ENCODE measurements at places on chromosomes 16 and 17. TPM values are rescaled to one million over a fixed set of nuclear protein-coding genes. Genes with fewer than 3 reads are reported as not detected.
A peak's percentile ranks its signal among the peaks of the same experiment; 100 is the strongest.

DNA sequence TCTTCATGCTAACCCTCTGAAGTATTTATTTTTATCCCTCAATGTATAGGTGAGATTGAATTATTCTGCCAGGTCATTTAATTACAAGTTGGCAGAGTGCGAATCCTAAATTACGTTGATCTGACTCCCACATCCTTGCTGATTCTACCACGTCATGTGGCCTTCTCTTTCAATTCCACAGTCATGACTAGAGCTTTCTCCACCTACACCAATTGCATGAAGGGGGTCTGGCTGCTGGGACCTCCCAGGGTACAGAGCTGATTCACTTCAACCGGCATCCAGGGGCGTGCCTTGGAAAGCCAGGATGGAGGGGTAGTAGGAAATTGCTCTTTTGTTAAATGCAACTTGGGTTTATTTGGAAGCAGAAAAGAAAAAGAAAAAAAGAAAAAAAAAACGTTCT is 41.1 kb upstream of the CDH13 start:
- no peak overlapping the region for H3K27ac ChIP-seq
- H3K4me1 ChIP-seq, result no peaks in the 10 kb centered on the region
- no peaks in the 10 kb centered on the region for H3K36me3 ChIP-seq
- H3K4me3 ChIP-seq, result no peak overlapping the region

GRCh38 chr17:71941920-71942319 is 178.9 kb upstream of the SOX9 start:
- no peak overlapping the region for H3K27ac ChIP-seq
- no peak for DNase-seq
- no peaks in the 10 kb centered on the region for H3K4me1 ChIP-seq
- H3K36me3 ChIP-seq, result no peaks in the 10 kb centered on the region
- H3K4me3 ChIP-seq, result no peak overlapping the region

DNA sequence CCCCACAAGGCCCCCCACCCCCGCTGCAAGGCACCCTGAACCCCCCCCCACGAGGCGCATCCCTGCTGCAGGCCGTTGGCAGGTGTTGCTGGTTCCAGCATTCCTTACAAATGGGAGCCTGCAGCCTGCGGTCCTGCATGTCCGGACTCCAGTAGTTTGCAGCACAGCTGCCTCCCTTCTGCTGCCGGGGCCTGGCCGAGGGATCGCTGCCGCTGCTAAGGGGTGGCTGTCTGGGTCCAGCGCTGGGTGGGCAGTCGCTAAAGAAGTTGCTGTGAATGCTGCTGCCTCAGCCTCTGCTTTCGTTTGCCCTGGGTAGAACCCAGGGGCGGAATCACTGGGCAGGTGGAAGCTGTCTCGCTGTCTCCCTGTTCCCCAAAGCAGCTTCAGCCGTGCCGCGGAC is 11.8 kb downstream of the UTS2R start:
- no peak overlapping the region for H3K27ac ChIP-seq
- no peak overlapping the region for H3K4me3 ChIP-seq
- no peak for DNase-seq
- H3K4me1 ChIP-seq, result peaks cover 15% of the 10 kb centered on the region
- H3K27me3 ChIP-seq, result peaks cover 32% of the 10 kb centered on the region

GRCh38 chr17:74749279-74750038 is 1.0 kb downstream of the NHERF1 start:
- H3K4me3 ChIP-seq, result peak overlapping the region; percentile 95
- no peaks in the 10 kb centered on the region for H3K27me3 ChIP-seq
- peak overlapping the region; percentile 69 for H3K27ac ChIP-seq
- DNase-seq, result no peak

DNA sequence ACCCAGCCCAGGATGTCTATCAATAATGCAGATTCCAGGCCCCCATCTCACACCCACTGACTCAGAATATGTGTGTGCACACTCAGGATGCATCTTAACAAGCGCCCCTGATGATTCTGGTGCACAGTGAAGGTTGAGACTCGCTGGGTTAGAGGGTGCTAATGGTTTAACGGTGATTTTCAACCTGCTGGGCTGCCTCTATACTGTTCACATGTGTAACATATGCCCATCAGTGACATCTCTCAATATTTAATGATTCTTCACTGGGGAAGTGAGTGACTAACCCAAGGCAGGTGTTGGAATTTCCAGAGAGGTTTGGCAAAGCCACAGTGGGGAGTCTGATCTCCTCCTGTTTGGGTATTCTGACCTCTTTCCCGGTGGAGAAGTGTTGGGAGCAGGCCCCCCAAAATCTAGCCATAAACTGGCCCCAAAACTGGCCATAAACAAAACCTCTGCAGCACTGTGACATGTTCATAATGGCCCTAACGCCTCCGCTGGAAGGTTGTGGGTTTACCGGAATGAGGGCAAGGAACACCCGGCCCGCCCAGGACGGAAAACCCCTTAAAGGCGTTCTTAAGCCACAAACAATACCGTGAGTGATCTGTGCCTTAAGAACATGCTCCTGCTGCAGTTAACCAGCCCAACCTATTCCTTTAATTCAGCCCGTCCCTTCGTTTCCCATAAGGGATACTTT is 4.1 kb upstream of the DOC2B start:
- DNase-seq, result no peak
- H3K27me3 ChIP-seq, result peaks cover 21% of the 10 kb centered on the region
- H3K4me3 ChIP-seq, result no peak overlapping the region
- H3K27ac ChIP-seq, result no peak overlapping the region

DNA sequence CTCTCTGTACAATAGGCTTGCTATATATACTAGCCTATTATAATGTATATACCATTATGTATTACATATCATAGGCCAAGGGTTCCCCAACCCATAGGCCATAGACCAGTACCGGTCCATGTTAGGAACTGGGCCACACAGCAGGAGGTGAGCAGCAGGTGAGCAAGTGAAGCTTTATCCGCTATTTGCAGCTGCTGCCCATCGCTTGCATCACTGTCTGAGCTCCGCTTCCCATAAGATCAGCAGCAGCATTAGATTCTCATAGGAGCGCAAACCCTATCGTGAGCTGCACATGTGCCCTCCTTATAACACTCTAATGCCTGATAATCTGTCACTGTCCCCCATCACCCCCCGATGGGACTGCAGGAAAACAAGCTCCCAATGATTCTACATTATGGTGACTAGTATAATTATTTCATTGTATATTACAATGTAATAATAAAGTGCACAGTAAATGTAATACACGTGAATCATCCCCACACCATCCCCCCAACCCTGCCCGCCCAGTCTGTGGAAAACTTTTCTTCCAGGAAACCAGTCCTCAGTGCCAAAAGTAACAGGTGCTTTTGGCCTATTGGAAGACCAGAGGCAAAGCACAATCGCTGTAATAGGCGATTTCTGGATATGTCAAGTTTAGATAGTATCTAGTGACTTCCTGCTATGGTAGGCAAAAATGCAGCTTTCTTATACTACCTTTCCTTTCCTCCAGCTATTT is 84.1 kb downstream of the MYH11 start:
- H3K4me3 ChIP-seq, result no peak overlapping the region
- no peaks in the 10 kb centered on the region for H3K36me3 ChIP-seq
- H3K27ac ChIP-seq, result no peak overlapping the region
- DNase-seq, result no peak

DNA sequence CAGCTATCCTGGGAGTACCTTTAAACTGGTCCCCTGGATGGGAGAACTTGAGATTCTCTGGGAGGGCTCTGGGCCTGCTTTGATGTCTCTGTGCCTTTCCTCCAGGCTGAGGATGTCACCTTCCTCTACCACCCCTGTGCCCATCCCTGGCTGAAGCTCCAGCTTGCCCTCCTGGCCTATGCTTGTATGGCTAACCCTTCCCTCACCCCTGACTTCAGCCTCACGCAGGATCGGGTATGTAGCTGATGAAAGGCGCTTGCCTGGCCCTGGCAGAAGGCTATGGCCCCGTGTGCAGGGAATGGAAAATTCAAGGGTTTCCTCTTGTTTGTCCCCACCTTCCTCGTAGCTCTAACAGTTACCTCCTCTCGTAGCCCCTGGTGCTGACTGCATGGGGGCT is 3.0 kb downstream of the TP53I13 start:
- H3K36me3 ChIP-seq, result peaks cover 11% of the 10 kb centered on the region
- no peak overlapping the region for H3K4me3 ChIP-seq
- peaks cover 60% of the 10 kb centered on the region for H3K4me1 ChIP-seq
- H3K27me3 ChIP-seq, result no peaks in the 10 kb centered on the region
- no peak for DNase-seq

DNA sequence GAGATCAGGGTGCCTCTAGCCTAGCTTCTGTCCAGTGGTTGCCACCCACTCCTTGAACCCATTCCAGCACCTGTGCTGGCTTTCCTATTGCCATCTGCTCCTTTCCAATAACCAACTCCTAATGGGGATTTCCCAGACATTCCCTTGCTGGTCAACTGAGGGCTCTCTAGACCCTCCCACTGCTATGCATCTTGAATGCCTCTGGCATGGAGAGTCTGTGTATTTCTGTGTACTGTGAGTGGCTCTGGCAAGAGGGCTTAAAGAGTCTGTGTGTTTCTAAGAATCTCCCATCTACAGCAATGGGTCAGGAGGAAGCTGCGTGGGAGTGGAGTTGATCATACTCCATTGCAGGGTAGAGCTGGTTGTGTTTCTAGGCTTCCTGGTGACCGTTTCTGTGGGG is 11.0 kb upstream of the EPN3 start:
- no peak for DNase-seq
- H3K4me3 ChIP-seq, result no peak overlapping the region
- H3K4me1 ChIP-seq, result no peaks in the 10 kb centered on the region
- H3K27ac ChIP-seq, result no peak overlapping the region
- H3K27me3 ChIP-seq, result no peaks in the 10 kb centered on the region

DNA sequence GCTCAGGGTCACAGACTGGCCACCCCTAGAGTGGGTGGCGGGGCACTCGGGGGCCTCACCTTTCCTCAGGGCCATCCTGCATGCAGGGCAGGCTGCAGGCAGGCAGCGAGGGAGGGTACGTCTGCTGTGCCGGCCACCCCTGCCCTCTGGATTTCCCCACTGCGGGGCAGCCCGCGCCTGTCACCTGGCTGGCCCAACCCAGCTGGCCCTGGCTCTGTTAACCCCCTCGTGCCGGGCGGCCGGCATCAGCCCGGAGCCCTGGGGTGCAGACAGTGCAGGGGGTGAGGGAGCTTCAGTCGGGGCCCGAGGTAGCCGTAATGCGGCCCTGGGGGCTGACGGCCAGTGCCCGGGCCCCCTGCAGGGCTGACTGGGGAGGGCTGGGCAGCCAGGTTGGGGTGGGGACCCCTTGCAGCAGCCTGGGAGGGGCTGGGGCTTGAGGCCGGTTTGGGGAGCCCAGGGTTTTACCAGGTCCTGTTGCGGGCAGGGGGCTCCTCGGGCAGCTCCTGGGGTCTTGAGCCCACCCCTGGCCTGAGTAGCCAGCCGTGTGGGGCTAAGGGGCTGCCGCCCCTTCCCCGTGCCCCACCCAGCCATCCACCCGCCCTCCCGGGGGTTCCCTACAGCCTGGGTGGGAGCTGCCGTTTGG is at the start of gene IGFALS:
Gene IGFALS, minus strand, starts transcription at position 128 of the 643 bp plus-strand sequence. Its CDS starts 53 bp downstream, at position 75.
- no peaks in the 10 kb centered on the region for H3K27me3 ChIP-seq
- H3K4me1 ChIP-seq, result no peaks in the 10 kb centered on the region
- DNase-seq, result no peak
- no peak within 1 kb of the TSS for H3K27ac ChIP-seq
- H3K36me3 ChIP-seq, result no peaks in the 10 kb centered on the region

DNA sequence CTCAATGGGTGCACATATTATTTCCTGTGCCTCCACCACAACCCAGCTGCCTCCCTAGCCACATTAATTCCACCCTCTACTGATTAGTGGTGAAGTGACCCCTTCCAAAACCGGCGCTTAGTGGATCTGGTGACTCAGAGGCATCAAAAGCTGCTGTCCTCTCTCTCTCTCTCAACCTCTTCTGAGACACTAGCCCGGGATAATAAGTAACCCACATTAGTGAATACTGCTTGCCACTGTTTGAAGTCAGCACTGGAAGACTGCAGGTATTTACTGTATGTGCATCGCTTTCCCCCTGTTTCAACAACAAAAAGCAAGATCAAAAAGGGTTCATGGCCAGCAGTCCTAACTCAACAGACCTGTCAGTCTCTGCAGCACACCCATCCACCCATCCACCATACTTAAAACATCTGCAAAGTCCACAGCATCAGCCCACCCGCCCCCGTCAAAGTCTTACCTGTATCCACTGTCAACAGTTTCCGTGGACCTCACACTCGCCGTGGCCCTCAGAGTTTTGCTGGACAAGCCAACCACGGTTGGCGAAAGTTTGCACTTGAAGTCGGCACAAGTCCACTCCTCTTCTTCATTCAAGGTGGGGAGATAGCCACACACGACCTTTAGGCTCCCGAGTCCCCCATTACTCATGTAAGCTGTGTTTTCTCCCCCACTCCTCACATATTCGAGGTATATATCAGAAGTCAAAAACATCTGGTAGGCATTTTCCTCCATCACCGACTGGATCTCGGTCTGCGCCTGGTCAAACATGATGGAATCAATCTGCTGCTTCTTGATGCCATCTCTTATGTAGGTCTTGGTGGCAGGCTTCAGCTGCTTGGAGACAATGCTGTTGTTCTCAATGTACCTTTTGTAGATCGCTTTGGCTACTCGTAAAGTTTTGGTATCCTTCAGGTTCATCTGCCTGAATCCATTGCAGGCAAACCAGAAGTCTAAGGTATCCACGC is 3.8 kb downstream of the AXIN2 start:
- H3K27ac ChIP-seq, result no peak overlapping the region
- no peaks in the 10 kb centered on the region for H3K27me3 ChIP-seq
- peak overlapping the region; percentile 98 for H3K4me3 ChIP-seq

DNA sequence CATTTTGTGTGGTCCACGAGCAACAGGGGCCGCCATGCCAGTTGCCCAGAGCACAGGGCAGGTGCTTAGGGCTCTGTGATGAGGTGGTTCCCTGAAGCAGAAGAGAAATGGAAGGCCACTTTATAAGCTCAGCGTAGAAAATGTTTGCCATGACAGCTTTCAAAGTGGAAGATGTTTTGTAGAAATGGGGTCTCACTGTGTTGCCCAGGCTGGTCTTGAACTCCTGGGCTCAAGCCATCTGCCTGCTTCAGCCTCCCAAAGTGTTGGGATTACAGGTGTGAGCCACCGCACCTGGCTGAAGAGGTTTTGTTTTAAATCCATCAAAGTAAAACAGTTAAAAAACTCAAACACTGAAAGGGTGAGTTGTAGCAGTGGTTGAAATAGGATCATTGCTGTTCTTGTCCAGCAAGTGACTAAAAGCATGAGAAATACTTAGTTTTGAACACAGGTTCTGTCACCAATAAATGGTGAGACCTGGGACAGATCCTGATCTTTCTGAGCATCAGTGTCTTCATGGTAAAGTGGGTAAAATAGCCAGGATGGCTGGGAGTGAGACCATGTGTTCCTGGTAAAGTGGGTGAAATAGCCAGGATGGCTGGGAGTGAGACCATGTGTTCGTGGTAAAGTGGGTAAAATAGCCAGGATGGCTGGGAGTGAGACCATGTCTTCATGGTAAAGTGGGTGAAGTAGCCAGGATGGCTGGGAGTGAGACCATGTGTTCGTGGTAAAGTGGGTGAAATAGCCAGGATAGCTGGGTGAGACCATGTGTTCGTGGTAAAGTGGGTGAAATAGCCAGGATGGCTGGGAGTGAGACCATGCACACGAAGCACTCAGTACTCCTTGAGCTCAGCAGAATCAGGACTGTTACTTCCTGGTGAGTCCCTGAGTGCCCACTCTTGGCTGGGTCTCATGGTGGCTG is 46.0 kb downstream of the BANP start:
- no peak overlapping the region for H3K4me3 ChIP-seq
- DNase-seq, result no peak
- no peak overlapping the region for H3K27ac ChIP-seq
- no peaks in the 10 kb centered on the region for H3K36me3 ChIP-seq
- no peaks in the 10 kb centered on the region for H3K4me1 ChIP-seq

GRCh38 chr17:36667922-36668321 is 66.5 kb downstream of the MRM1 start:
- H3K4me3 ChIP-seq, result no peak overlapping the region
- DNase-seq, result no peak
- H3K27ac ChIP-seq, result no peak overlapping the region

CAPNS2 gene
- total RNA-seq, result not detected

C17orf50 gene
- not detected for total RNA-seq

KCNJ18 gene
- not detected for total RNA-seq

DPEP1 gene
- total RNA-seq, result not detected
